ENCODE measurements at places on chromosomes 7 and 10.

GRCh38 chr7:159084069-159084801 is 60.4 kb downstream of the VIPR2 start:
- DNase-seq: no peak

GRCh38 chr10:4663162-4663992 is 162.6 kb upstream of the AKR1E2 start:
- peak; percentile 100 for DNase-seq

- DNase-seq: no peak
These were observed 43.1 kb upstream of the DDC start for GRCh38 chr7:50608196-50608906.

DNA sequence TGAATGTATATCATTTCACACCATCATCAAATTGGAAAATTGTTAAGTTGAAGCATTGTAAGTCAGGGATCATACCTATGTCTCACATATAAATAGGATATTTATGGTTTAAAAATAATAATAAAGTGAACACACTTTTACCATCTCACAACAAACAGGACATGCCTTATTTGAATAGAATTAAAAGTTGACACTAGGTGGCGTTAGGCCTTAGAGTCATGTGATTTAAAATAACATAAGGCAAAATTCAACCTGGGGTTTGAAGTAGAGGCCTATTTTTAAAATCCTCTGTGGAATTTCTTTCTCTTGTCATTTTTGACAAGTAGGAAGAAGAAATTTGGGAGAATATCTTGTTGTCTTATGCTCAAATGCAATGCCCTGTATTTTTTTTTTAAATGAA is 184.7 kb upstream of the PCDH15 start:
- DNase-seq: peak; percentile 2

DNA sequence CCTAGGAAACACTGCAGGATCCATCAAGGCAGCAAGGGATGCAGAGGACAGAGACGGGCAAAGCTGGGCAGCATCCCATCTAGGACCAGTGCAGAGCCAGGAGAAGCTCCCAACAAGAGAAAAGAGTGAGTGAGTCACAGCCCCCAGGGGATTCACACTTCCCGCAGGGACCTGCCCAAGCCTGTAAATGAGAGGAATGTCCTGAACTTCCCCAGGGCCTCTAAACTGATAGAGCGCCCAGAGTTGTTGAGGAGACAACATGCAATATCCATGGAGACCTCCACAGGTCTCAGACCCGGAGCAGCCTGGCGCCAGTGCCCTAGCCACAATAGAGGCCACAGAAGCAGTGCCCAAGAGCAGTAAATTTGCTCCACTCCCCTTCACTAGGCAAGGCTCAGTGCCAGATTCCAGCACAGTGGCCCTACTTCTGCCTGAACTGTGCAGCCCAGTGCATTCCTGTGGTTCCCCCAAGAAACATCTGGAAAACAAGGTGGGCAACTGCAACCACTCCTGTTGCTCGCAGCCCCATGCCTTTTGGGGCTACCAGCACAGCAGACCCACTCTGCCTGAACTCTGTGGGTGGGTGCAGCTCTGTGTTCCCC is 567.5 kb downstream of the POM121L12 start:
- no peak for DNase-seq

DNA sequence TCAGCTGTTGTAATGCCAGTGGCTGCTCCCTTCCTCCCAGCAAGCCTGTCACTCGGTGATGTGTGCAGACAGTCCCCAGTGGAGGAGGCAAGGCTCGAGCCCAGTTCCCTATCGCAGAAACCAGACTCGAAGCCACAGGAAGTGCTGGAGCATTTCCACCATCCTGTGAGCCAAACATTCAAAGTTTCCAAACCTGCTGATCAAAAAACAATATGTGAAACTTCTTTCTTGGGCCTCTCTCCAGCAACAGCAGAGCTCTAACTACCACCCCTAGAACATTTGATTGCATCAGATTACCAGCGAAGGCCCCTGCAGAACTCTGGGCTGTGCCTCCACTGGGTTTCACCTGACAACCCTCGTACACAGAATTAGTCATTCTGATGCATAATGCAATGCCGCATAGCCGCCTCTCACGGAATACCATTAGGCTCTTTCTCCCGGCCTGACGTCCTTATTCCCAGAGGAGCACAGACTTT is 94.0 kb downstream of the ELMO1 start:
- DNase-seq: no peak

- no peak for DNase-seq
These were observed 328.6 kb upstream of the SHH start for GRCh38 chr7:156140896-156141295.

DNA sequence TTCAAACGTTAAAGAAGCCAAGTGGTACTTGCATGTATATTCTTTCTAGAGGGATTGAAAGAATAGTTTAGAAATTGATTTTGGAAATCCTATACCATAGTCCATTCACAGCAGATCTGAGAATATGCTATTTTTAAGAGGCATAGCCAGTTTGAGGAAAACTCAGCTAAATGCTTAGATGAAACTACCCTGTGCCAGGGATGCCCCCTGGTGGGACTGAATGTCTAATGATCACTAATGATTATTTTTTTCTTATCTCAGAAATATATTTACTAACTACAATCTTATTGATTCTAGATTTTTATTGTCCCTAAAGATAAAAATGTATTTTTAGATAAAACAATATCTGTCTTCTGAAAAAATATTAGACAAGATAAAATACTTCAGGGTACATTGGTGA is 844.9 kb upstream of the PHF14 start:
- DNase-seq: no peak

GRCh38 chr7:42910306-42910705 is 1.6 kb downstream of the C7orf25 start:
- DNase-seq: no peak

GRCh38 chr7:27793780-27794179 is 53.8 kb downstream of the TAX1BP1 start:
- DNase-seq: no peak

- DNase-seq: no peak
These were observed 12.7 kb upstream of the BNIP3 start for GRCh38 chr10:131994435-131994834.

DNA sequence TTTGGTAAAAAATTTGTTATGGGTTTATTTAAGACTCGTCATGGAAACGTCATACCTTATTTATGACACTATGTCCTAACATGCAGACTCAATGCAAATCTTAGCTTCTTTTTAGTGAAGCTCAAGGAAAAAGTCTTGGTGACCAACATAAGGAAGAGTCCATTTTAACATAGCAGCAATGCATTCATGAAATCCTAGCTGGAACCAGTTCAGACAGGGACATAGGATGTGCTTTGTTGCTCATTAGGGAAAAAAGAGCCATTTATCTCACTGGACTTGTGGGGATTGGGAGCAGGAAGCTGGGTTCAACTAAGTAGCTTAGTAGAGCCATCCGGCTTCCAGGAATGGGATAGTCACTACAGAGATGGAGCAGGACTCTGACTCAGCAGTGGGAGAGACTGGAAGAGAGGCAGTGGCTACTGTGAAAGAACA is 100.7 kb upstream of the DKK1 start:
- peak; percentile 52 for DNase-seq

DNA sequence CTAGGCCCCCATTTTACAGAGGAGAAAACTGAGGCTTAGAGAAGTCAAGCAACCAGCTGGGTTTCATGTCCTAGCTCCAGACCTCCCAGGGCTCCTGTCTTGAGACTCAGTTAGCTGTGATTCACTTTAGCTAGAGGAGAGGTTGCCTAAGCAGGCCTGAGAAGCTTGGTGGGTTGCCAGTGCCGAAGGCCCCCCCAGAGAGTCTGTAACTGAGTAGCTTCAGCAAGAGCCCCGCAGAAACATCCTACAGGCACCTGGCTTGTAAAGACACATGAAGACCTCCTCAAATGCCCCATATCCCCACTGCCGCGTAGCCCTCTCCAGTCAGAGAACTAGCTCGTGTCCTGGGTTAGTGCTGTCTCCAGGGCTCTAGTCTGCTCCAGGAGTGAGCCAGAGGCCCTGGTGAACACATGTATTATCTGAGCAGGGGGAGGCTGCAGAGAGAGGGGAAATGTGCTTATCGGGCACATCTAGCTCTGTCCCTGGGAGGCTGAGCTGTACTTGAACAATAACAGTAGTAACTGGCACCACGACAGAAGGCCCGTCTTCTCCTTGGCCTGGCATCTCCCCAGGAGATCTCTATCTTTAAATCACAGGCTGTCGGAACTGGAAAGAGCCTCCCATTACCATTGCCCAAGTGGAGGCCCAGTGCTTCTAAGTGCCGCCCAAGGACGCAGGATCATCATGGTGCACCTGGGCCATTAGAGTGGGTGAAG is 28.9 kb downstream of the UNC5B start:
- peak; percentile 77 for DNase-seq

- no peak for DNase-seq
These were observed 1205.3 kb downstream of the REEP3 start for GRCh38 chr10:64726466-64726865.

GRCh38 chr10:6202098-6202683 is 541 bp upstream of the PFKFB3 start:
- DNase-seq: no peak

DNA sequence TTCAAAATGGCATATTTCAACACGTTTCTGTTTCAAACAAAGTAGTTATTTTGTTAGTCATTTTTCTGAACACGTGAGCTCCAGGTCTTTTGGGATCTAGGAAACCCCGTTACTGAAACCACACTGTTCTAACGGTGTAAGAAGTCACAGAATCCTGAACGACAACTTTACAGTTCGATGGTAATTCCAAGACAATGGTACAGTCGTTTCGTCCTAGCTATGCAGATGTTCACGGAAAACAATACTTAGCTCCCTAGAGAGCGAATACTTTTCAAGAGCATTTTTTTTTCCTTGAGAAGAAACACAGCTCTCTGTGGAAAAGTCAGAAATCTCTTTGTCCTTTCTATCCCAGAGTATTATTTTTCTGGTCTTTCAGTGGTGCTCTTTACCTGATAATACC is 254.1 kb downstream of the ADARB2 start:
- DNase-seq: no peak

DNA sequence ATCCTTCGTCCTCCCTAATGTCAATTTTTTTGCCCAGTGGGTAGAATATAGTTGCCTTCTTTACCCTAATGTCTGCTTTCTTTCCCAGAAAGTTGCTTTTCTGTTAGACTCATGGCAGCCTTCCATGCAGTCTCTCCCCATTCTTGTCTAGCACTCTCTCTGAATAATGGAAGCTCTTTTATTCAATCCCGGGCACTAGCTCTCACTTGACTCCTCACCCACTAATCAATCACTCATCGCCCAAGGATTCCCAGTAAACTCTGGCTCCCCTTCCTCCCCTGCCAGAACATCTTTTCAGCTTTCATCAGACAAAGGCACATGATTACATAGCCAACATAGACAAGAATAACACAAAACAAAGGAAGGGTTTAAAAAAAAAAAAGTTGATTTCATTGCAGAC is 100.2 kb upstream of the RELN start:
- DNase-seq: no peak

DNA sequence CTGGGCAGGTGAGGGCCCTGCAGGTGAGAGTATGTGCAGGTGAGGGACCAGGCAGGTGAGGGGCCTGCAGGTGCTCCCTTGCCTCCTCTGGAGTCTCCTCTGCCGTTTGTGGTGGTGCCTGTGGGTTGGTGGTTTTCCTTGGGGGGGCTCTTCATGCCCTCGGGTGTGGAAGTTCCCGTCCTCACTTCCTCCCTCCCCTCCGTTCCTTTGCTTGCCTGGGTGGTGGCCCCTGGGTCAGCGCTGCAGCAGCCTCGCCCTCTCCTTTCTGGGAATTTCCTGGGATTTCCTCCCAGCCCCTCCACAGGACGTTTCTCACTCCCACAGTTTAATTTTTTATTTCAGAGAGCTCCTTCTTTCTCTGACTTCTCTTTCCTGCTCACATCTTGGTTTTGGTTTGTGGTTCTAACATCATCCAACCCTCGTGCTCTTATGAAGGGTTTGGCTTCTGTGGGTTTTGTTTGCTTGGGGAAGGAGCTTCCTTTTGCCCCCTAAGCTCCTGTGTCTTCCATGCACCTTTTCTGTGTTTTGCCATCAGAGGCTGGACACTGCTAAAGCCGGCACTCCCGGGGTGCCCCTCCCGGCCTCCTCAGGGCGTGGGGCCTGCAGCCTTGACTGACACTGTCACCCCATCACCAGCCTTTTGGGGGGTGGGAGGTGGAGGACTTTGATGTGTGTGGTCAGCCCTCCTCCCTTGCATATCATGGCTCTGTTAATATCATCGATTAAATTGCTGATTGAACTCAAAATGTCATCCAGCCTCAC is 29.2 kb upstream of the ADGRA1 start:
- DNase-seq: peak; percentile 1

DNA sequence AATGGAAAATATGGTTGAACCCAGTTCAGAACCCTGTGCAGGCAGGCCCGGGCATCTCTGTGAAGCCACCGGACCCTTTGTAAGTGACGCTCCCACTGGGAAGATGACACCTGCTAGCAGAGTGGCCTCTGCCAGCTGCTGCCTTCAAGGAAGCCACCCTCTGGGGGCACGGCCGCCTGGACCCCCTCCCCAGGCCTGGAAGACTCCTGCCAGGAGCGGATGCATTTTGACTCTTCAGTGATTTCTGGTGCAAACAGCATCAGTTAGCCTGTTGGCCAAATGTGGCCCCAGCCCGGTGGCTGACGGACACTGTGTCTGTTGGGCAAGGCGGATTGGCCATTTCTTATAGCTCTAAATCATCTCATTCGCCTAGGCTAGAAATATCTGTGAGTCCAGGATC is 514.1 kb upstream of the FOXK1 start:
- no peak for DNase-seq

- DNase-seq: peak; percentile 93
These were observed 118.1 kb downstream of the ZNF365 start for GRCh38 chr10:62492012-62492869.

GRCh38 chr7:5638994-5639393 is 142.5 kb downstream of the RNF216 start:
- DNase-seq: peak; percentile 22

- DNase-seq: no peak
These were observed 12.6 kb upstream of the AOAH start for GRCh38 chr7:36736899-36737211.

DNA sequence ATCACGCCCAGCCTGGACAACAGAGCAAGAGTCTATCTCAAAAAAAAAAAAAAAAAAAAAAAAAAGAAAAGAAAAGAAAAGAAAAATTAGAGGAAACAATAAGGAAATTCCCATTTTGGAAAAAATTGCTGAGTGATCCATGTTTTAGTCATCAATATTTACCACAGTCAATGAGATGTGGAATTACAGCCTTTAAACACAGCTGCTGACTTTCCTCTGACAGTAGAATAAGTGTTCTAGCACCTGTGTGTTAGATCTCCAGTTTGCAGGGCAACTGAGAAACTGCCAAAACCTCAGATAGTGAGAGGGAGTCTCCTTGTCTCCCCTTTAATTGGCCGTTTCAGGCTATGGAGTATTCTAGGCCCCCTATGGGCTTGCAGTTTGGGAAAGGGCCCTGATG is 520.1 kb downstream of the KCNMA1 start:
- no peak for DNase-seq
